ENCODE measurements at places on chromosomes 2 and 18.

DNA sequence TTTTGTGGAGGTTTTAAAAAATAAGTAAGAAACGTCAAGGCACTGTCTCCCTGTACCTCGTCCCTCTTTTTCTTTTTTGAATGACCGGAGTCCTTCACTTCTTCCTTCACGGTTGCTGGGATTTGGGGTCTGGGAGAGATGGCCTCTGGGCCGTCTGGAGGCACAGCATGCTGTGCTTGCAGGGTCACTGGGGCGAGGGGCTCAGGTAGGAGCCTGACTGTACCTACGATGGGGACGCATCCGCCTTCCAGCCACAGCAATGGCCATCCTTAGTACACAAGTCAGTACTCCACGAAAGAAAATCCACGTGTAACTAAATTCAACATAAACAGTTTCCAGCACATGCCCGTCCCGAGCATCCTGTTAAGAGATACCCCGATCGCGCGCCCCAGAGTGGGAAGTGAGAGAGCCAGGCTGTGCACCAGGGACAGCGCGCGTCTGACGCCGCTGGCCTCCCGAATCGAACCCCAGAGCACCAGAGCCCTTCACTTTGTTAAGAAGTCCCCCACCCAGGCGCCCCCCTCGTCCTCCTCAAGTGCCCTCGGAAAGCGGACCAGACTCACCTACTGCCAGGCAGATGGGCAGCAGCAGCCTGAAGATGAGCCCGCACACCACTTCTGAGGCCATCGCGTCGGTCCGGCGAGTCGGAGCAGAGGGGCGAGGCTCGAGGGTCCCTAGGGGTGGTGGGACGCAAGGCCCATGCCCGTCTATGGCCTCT, 1.2 kb downstream of the PIEZO2 start:
- DNase-seq = no peak

DNA sequence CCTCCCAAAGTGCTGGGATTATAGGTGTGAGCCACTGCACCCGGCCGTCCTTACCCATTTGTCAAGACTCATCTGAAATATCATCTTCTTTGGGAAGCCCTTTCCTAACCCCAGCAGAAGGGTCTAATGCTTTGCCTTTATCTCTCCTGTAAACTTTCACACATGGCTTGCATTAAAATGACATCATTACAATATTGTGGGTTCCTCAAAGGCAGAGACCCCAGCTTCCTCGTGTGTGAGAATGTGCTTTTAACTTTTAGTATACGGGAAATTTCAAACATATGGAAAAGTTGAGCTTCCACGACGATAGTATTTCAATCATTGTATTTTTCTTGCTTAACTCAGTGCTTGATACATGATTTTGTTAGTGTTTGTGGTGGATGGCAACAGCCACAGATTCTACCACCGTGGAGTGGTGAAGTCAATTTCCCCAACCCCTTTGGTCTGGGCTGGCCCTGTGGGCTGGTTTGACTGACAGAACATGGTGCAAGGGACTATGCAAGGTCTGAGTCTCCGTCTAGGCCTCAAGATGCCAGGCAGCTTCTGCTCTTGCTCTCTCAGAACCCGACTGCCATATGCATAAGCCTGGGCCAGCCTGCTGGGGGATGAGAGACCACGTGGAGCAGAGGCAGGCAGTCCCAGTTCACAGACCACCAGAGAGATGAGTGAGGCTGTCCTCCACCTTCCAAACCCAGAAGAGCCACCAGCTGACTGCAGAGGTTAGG, 39.9 kb downstream of the NGEF start:
- DNase-seq = no peak

GRCh38 chr18:43081396-43081795, 34.1 kb downstream of the RIT2 start:
- DNase-seq = no peak

GRCh38 chr2:64145119-64145518, 899 bp upstream of the PELI1 start:
- DNase-seq = no peak

DNA sequence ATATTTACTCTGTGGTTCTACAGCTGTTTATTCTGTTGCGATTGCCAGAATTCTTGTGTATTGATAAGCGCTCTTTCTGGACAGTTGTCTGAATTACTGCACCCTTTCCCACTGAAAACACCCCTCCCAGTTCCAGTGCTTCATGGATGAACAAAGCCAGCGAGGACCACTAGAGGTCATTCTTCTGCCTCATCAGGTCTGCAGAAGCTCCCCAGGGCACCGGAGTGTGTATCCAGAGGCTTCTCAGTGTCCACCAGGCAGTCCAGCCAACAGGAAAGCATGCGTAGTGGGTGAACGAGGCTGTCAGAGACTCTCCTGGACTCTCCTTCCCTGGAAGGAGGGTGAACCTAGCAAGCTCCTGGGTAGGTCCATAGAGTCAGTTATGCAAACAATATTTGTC, 40.6 kb upstream of the INHBB start:
- no peak for DNase-seq

DNA sequence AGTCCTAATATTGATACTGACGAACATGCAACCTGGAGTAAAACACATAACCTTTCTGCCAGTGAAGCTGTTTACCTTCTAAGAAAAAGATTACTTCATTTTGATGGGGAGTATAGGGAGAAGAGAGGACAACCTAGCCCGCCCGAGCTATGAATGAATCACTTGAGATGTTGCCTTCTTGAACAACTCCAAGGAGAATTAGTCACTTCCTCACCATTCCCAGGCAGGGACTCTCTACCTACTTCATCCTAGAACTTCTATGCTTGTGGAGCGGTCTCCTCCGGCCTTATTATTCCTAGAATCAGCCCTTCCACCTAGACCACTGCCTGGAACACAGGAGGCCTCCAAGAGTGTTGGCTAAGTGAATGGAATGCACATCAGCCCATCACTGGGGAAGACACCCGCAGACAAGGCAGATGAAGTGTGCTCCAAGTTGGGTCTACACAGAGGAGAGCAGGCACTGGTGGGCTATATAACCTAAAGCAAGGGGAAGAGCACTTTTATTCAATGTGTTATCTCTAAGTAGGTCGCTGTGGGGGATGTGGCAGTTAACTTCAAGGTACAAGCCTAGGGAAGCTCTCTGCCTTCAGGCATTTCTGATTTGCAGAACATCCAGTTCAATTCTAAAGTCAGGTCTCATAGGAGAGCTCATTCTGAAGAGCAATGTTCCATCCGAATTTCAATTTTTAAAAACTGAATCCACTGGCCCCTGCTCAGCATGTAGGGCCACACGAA, 57.4 kb downstream of the STK39 start:
- no peak for DNase-seq

DNA sequence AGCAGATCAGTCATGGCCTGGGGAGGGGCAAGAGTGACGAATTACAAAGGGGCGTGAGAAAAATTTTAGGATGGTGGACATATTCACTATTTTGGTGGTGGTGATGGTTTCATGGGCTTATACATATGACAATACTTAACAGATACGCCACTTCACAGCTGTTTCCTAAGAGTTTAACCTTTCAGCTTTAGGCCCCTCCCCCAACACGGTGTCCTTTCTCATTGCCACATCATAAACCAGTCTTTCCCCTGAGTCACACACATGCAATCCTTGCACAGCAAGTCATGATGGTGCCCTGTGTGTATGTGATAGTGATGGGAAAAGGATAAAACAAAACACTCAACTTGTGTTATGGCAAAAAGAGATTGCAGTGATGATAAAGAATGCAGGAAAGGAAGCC, 47.6 kb upstream of the IL1R1 start:
- DNase-seq = peak; percentile 42

DNA sequence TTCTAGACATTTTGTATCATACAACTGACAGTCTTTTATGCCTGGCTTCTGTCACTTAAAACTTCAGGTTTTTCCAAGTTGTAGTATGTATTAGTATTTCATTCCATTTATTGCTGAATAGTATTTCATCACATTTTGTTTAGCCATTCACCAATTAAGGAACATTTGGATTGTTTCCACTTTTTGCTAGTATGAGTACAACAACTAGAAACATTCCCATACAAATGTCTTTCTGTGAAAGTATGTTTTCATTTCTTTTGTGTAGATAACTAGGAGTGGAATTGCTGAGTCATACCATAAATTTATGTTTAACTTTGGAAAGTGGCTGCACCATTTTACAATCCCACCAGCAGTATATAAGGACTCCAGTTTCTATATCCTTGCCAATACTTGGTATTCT, 135.9 kb downstream of the ATAD2B start:
- no peak for DNase-seq

DNA sequence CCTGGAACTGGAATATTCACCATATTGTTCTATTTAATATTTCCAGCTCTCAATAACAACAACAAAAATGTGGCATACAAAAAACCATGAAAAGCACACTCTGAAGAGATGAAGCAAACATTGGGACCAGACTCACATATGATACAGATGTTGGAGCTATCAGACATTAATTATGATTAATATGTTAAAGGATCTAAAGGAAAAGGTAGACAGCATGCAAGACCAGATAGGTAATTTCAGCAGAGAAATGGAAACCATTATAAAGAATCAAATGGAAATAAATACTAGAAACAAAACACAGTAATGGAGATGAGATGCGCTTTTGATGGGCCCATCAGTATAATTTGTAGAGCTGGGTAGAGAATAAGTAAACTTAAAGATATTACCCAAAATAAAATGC, 50.9 kb upstream of the MGAT4A start:
- no peak for DNase-seq

DNA sequence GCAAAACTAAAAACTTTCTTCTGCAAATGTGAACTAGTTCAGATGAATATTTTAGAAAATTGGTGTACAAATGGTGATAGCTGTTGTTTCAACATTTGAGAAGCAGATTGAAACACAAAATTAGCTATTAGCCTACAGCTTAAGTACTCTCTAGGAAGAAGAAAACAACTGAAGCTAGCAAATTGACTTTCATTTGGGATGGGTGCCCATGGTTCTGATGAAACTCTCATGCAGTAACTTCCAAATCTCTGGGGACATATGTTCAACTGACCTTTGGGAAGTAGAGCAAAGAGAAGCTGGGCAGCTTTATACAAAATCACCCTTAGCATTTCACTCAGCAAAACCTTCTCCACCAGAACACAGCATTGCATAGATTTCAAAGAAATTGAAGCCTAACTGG, 119.0 kb downstream of the GALNT13 start:
- DNase-seq = no peak

- no peak for DNase-seq
Measured at GRCh38 chr2:51579412-51579811, 547.5 kb upstream of the NRXN1 start.

Data from stimulated activated naive CD8-positive, alpha-beta T cell treated with anti-CD3 and anti-CD28 coated beads, Interleukin-15, amount 100 ng/mL, for 72 hours (primary cell).